ENCODE measurements at places on chromosomes 7 and 10.
A peak's percentile ranks its signal among the peaks of the same experiment; 100 is the strongest.

GRCh38 chr10:77284797-77285196 lies 352.8 kb downstream of the KCNMA1 start:
- DNase-seq, result no peak

DNA sequence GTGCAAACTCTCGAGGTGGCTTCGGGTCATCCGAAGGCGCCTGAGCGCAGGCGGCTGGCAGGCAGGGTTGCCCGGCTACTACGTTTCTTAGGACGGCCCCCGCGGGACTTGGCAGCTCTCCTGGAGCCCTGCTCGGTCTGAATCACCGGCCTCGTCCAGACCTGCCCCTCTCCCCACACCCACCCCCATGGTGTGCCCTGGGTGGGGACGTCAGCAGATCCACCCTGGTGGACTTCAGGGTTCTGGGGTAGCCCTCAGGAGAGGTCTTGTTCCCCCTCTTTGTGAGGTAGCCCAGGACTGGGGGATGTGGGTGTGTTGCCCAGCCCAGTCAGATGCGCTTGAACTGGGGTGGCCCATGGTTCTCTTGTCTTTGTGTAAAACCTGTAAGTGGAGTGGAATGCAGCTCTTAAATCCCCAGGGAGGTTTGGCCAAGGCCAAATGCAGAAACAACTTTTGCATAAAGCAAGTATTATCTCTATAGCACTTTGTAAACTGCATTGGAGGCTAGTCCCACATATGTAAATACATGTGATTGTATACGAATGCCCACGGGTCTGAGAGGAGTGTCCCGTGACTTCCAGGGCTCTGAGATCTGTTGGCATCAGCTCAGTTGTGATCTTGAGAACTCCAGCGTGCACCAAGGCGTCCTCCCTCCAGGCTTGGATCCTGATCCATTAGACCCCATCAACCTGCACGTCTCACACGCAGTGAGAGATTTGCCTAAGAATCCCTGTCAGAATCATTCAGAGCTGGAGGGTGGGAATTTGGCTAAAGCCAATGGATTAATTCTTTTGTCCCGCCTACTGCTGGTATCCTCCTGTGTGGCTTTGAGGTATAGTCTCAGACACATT lies 1.8 kb downstream of the PFKFB3 start:
- peak; percentile 14 for DNase-seq

- DNase-seq, result peak; percentile 74
Observed at GRCh38 chr10:62610649-62611229, 193.8 kb upstream of the ADO start.

DNA sequence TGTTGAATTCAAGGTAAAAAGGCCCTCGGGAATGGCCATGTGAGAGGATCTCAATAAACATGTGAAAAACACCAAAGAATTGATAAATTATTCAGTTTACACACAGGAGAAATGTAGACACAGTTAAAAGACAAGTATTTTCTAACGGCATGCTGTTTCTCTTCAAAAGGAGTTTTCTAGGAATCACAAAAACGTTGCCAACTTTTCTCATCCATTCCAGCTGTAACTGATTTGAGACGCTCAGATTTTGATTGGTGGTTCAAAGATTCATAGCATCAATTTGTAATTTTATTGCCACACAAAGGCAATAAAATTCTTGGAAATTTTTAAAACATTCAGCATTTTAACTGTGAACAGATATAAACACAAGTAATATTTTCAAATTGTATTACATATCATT lies 384.9 kb upstream of the PFKP start:
- DNase-seq, result no peak

DNA sequence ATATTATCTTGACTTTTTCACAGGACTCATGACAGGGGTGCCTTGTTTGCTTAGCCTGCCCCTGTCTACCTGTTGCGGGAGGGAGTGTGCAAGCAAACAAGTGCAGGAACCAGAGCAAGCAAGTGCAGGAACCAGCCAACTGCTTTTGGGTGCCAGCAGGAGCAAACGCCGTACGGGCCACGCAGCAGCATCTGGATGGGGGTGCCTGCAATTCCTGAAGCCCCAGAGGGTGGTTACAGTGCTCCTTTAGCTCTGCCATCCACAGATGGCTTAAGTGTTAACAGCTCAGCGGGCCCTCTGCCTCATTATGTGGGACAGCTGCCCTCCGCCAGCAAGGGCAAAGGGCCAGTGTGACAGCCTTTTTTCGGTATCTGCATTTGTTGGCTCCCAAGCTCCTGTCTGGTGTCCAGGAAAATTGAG lies 83.5 kb downstream of the MICU1 start:
- no peak for DNase-seq

DNA sequence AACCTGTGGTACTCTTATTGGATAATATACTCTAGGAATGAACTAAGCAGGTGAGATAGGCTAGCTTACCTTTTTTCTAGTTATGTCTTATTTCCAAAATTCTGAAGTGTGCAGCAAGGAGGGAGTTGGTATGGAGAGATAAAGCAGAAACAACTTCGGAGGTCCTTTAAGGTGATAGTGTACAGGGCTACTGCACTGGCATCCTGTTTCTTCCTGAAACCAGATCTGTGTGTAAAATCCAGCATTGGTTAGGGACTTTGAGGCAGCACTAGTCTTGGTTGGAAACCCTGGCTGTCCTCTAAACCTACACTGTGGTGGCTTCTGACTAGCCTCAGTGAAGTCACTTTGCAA lies 66.9 kb upstream of the STRIP2 start:
- DNase-seq, result no peak

- no peak for DNase-seq
Observed at GRCh38 chr7:21054427-21055112, 267.9 kb upstream of the SP8 start.

DNA sequence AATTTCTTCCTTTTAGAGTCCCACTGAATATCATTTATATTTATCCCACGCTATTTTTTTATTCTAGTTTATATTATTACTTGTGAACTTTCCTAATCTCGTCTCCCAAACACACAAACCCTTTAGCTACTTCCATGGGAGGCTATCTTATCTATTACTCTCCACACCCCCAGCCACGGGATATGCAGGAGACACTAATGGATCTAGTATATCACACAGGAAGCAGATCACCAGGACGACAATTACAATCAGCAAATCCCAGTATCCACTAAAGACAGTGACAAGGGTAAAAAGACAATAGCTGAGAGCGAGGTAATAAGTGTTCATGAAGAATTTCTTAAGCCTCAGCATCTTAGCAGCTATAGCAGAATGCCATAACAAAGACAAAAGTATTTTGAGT lies 3.8 kb upstream of the AKR1E2 start:
- no peak for DNase-seq
